Activated CD4-positive, alpha-beta T cell treated with anti-CD3 and anti-CD28 coated beads, Interleukin-2, amount 50 U/mL, for 16 hours (primary cell): ENCODE measurements at places on chromosomes 3 and 15.

DNA sequence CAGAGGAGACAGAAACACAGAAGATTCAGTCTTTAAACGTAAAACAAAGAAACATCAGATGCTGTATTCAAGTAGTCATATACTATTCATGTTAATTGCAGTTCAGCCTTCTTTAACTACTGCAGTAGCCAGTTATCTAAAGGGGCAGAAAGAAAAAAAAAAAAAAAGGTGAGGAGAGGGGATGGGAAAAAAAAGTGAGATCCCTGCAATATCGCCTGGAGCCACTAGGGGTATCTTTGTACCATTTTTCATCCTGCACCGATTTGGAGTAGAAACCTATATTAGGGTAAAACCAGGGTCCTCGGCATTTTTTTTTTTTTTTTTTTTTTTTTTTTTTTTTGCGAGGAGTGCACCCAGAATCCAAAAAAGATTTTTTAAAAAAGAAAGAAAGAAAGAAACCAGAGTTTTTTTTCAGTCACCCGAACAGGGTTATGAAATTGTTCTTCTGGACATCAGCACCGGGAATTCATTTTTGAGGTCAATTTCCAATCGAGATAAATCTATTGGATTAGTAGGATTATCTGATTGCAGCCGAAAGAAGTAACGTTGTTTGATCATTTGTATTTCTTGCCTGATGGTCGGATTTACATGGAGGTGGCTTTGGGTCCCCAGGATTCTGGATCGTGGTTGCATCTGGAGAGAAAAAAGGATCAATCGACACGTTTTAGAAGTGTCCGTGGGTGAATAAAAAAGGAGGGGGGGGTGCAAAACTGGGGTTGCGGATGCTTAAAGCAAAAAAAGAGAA, 186.7 kb downstream of the NLGN1 start:
- DNase-seq: no peak

GRCh38 chr3:12292770-12293169, 3.9 kb downstream of the PPARG start:
- no peak for DNase-seq

DNA sequence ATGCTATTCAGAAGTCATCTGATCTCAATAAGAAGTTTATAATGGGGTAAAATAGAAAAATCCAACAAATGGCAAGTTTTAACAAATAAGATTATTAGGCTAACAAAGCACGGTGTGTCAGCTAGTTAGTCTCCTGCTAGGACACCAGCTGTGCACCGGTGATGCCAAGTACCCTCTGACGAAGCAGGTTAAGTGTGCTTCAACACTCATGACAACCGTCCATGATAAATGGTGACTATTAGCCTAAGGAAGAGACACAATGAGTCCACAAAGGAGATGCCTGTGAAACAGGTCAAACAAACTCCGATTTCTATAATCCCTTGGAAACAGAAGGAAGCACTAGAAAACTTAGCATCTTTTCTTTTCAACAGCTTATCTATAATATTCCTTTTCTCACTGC, 36.5 kb downstream of the ATP13A3 start:
- no peak for DNase-seq

GRCh38 chr3:71228156-71228866, 355.2 kb downstream of the FOXP1 start:
- DNase-seq: no peak

DNA sequence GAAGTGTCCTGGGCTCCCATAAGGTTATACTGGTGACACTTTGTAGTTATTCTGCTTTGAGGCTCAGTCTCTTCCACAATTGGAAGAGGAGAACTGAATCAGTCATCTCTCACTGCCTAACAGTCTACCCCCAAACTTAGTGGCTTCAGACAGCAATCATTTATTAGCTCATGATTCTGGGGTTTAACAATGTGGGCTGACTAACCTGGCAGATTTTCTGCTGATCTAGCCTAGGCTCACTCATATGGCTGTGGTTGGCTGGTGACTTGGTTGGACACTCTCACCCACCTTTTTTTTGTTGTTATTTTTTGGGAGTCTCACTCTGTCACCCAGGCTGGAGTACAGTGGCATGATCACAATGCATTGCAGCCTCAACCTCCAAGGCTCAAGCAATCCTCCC, 7.1 kb downstream of the GPD1L start:
- peak; percentile 14 for DNase-seq

- no peak for DNase-seq
These were observed 730.6 kb upstream of the NECTIN3 start for GRCh38 chr3:110341047-110341446.

DNA sequence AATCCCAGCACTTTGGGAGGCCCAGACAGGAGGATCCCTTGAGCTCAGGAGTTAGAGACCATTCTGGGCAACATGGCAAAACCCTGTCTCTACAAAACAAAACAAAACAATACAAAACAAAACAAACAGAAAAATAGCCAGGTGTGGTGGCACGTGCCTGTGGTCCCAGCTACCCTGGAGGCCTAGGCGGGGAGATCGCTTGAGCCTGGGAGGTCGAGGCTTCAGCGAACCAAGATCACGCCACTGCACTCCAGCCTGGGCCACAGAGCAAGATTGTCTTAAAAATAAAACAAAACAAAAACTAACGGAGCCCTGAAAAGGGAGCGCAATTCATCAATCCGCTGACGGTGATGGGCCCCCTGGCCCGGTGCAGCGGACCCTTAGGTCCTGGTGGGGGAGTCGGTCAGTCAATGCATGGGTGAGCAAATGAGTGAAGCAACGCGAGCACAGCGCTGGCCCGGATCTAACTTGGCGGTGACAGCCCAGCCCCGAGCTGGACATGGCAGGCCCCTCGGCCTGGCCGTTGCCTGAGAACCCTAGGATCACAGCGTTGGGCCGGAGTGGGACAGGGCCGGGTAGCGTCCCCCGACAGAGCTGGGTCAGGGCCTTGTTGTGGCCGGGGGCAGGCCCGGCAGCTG, 52.4 kb upstream of the BLM start:
- DNase-seq: no peak

DNA sequence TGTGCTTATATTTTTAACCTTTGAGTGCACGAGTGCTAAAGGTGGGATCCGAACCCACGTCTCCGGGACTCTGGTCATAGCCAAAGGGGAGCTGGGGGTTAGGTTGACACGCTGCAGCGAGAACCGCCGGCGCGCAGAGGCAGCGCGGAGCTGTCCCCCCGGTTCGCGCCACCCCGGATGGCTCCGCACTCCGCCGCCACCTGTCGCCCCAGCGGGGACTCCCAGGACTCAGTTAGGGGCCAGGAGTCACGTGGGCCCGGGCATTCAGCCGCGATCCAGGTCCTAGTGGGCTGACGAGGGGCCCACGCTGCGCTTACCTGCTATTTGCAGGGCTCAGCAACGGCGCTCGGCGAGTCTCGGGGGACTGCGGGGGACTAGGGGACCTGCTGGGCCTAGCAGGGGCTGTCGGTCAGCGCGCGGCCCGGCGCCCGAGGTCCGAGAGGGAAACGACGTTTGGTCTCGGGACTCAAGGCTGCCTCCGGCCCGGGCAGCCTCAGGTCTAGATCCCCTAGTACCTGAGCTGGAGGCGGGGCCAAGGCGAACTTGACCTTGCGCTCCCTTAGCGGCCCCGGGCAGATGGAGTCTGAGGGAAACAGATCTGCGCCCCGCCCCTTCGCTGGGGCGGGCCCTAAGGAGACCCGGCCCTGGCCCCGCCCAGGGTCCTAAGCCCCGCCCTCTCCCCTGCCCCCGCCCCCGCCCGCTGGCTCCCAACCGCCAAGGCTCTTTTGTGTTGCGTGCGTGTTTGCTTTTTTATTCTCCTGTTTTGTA, at the start of gene NMNAT3:
TSS of gene NMNAT3 (minus strand) at position 585 of the 768 bp plus-strand sequence. CDS start 50,248 bp downstream, outside the sequence.
- peak; percentile 76 for DNase-seq

DNA sequence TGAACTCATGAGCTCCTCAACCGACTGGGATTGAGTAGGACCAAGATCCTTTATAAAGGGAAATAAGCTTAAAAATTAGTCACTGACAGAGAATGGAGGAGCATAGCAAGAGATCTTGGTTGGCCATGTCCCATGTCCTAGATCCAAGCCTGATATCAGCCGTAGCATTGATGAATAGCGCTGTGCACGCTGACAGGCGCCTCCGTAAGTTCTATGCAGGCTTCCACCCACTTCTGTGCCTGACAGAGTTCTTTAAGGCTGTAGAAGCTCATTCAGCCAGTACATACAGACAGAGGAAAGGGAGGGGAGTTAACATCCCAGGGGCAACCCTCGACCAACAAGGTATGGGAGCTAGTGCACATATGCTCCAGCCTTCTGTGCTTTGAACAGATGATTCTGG, 251.7 kb upstream of the TBC1D5 start:
- DNase-seq: no peak

- no peak for DNase-seq
These were observed 8.3 kb downstream of the ROBO2 start for GRCh38 chr3:77048186-77048585.

DNA sequence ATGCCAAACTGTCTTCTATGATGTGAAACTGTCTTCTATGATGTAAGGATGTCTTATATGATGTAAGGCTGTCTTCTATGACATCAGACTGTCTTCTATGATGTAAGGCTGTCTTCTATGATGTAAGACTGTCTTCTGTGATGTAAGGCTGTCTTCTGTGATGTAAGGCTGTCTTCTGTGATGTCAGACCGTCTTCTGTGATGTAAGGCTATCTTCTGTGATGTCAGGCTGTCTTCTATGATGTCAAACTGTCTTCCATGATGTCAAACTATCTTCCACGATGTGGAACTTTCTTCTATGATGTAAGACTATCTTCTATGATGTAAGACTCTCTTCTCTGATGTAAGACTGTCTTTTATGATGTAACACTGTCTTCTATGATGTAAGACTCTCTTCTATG, 27.9 kb downstream of the MGLL start:
- no peak for DNase-seq

DNA sequence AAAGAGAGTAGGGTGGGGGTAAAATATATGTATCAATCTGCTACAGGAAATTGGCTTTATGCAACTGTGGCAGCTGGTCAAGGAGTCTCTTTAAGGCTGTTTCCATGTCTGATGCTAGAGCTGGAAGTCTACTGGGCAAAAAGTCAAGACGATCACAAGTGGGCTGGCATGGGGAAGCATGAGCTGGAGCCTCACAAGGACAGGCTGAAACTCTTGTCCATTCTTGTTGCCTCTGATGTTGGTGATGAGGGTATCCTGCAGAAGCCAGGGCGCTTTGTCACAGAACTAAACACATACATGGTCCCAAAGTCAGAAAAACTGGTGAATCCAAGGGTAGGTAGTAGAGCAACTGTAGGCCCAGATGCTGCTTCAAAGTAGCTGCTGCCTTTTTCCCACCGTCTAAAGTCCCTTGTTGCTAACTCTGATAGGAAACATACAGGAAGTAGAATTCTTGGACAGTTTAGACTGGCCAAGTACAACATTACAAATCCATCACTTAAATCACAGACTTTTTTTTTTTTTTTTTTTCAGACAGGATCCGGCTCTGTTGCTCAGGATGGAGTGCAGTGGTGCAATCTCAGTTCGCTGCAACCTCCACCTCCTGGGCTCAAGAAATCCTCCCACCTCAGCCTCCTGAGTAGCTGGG, 54.2 kb downstream of the RPL39L start:
- no peak for DNase-seq

GRCh38 chr3:169497567-169498257, 165.8 kb downstream of the MECOM start:
- DNase-seq: no peak

- no peak for DNase-seq
These were observed 159.3 kb downstream of the WDR76 start for GRCh38 chr15:43985976-43986680.

DNA sequence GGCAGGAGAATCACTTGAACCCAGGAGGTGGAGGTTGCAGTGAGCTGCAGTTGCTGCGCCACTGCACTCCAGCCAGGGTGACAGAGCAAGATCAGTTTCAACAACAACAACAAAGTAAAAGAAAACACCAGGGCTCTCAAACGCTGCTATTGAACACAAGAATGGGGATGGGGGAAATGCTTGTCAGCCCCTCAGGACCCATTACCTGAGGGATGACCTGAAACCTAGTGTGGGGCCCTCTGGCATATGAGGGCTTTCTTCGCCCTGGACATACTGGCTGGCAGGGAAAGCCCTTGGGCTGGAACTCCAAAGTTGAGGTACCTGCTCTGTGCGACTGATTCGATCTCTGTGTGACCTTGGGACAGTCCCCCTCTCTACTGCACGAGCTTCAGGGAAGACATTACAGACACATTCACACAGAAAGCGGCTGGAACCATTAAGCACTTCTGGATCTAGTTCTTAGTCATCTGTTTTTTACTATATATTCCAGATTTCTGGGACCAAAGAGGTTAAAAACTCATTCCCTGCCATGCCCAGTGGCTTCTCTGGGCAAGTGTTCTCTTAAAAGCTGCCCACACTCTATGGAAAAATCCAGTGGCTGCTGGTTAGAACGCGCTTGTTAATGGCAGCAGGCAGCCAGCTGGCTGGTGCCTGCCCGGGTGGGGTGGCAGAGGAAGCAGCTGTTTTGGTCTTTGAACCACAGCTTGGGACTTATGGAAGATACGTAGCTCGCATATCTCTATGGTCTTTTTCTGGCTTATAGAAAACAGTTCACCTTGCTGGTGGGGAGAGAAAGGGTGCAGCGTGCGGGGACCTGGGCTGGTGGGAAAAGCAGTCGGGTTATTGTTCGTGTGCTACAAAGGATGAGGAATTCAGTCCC, 57.2 kb downstream of the ATP1B3 start:
- DNase-seq: no peak

- DNase-seq: no peak
These were observed 72.7 kb upstream of the SLC4A7 start for GRCh38 chr3:27556887-27557286.

- no peak for DNase-seq
These were observed 2.9 kb upstream of the JAGN1 start for GRCh38 chr3:9887480-9887879.

DNA sequence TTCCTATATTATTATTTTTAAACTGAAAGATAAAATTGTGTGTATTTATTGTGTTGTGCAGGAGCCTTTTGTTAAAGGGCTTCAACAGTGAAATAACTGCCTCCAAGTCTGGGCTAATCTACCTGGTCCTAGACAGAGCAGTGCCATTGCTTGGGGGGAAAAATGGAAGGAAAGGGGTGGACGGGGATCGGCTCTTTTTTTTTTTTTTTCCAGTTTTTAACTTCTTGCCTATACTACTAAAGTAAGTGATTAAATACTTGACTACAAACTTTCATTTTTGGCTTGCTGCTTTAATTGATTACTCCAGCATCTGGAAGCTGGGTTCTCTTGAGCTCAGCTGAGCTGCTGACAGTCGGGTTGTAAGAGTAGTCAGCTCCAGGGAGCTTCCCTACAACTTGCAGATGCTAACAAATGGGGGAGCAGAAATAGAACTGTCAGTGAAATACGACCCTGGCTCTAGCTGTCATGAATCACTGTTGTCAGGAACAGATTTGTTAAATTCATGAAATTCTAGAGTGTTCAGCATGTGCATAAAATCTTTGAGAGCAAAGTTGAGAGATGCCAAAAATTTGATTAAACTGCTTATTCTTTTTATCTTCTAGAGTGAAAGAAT, 276.7 kb downstream of the ROBO1 start:
- no peak for DNase-seq

DNA sequence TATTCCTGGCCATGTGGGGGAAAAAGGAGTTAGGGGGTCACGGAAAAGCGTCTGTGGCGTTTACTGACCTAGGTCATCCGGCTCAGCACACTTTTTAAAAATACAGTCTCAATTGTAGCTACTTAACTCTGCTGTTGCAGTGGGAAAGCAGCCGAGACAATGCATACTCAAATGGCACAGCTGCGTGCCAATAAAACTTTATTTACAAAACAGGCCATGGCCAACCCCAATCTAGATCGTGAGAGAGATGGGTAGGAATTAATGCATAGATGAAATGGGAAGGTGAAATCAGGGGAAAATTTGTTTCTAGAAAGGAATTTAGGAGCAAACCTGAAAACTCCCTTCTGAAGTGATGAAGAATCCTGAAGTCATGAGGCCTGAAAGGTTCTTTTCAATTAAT, 22.0 kb upstream of the FRMD4B start:
- DNase-seq: no peak

GRCh38 chr15:40175160-40175559, 14.3 kb downstream of the BUB1B start:
- DNase-seq: no peak
